SK-N-SH treated with all-trans-retinoic acid at 6 μM for 48 hours (cell line): ENCODE measurements at places on chromosomes 6 and 20.

DNA sequence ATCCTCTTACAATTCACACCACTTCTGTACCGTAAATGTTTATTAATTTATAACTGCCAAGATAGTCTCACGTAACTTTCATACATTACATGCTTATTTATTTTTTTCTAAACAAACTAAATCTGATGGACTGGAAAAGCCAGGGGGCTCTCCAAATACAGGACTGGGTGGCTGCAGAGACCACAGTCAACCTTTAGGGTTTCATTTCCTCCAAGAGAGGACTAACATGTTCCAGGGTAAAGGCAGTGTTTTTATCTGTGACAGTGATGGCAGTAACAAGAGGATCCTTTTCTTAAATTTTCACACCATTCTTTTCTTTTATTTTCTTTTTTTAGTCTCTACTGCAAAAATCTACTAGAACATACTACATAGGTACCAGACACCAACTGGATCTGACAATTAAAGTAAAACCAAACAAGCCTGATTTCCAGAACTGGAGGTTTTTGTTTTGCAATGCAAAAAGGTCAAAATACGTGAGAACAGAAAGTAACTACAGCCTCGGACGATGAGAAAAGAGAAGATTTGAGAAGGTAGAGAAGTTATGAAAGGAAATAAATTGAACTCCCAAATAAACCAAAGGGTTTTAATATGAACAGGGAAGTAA lies 1.2 kb downstream of the LMBRD1 start:
- no peak for ATAC-seq

DNA sequence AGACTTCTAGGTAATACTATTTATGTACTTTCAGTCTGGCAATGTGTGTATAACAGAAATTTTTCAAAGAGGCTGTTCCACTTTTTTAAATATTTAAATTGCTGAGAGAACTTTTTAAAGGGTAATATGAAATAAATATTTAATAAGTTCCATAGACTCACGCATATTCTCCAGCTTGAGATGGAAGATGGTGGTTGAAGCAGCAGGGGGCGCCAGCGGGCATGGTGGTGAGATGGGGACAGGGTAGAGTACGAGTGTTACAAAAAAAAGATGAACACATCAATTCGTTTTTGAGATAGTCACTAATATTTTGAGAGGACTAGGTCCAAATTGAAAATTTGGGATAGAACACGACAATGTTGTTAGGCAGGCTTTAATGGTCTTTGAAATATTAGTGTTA lies 68.4 kb downstream of the RSPO3 start:
- peak; percentile 58; the same call in 2 of the 3 replicates for ATAC-seq

- ATAC-seq, result no peak
Measured at GRCh38 chr6:164749221-164750064, 560.0 kb downstream of the C6orf118 start.

GRCh38 chr6:39079197-39080125 lies 30.9 kb downstream of the GLP1R start:
- no peak for ATAC-seq

DNA sequence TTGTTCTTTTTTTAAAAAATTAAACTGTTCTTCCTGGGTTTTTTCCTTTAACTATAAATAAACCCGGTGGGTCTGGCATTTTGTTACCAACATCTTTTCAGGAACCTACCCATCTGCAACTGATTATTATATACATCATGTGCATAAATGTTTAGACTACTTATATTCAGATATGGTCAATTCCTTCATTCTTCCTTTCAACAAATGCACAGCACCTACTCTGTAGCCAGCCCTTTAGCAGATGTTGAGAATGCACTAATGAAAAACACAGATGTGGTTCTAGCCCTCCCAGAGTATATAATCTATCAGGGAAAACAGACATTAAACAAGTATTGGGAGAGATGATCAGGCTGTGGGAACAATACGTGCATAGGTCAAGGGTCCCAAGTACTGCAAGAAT lies 237.1 kb downstream of the UST start:
- ATAC-seq, result no peak; the same call in 2 of the 3 replicates

DNA sequence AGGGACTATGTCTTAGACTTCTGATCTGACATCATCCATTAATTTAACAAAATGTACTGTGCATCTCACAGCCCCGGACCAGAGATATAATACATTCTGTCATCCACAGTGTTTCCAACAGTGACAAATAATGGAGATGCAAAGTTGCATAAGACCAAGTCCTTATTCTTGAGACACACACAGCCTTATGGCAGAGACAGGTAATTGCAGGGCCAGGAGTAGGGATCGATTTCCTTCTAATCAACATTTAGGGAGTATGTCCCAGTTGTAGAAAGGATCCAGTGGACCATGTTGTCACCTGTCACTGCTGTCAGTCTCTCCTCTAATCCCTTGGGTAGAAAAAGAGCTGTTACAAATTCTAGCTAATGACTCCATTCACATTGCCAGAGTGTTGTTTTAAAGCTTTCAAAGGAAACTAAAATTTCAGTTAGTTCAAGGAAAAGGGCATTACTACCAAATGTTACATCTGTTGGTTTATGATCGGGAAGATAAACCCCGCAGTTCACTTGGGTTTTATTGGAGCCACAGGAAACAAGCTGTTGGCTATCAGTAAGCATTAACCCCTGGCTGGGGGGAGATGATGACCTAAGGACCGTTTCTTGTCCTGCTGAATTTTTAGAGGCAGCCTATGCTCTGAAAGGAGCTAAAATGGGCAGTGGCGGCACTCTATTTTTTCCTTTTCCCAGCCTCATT lies 111.4 kb upstream of the ATXN1 start:
- no peak for ATAC-seq

GRCh38 chr20:2750491-2751251 lies 49.8 kb downstream of the CPXM1 start:
- ATAC-seq, result no peak

DNA sequence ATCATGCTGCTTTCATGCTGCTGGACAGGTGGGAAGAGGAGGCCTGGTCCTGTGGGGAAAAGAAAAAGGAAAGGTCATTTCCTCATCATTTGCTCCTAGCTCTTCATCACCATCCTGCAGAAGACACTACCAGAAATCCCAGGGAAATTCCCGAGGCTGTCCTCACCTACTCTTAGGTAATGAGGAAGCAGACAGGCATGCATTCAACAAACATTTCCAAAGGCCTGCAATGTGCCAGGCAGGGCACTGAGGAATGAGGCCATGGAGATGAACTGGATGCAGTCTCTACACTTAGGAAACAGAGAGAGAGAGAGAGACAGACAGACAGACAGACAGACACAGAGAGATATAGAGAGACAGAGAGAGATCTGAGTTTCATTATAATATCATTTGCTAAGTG lies 83.0 kb upstream of the MRPS10 start:
- ATAC-seq, result no peak

DNA sequence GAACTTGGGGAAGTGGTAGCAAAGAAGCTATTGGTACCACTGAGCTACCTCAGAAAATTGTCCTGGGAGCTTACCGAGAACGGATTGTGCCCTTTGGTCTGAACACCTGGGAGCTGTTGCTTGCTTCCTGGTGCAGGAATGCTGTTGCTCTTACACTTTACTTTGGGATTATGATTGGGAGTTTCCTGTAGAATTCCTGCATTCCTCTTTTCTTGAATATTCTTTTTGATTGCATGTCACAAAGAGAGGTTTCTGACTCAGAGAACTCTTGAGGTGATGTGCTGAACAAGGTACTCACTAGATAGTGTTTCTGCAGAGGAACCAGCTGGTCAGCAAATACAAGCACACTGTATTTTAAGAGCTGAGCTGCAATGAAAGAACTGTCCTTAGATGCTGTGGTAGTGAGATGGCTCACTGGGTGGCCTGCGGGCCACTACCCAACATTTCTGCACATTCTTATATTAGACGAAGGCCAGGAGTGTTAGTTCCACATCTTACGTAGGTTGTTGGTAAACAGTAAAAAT lies 35.0 kb downstream of the LRRC1 start:
- no peak for ATAC-seq

- peak; percentile 69 for ATAC-seq
Measured at GRCh38 chr20:4341804-4342485, 326.6 kb upstream of the RNF24 start.

DNA sequence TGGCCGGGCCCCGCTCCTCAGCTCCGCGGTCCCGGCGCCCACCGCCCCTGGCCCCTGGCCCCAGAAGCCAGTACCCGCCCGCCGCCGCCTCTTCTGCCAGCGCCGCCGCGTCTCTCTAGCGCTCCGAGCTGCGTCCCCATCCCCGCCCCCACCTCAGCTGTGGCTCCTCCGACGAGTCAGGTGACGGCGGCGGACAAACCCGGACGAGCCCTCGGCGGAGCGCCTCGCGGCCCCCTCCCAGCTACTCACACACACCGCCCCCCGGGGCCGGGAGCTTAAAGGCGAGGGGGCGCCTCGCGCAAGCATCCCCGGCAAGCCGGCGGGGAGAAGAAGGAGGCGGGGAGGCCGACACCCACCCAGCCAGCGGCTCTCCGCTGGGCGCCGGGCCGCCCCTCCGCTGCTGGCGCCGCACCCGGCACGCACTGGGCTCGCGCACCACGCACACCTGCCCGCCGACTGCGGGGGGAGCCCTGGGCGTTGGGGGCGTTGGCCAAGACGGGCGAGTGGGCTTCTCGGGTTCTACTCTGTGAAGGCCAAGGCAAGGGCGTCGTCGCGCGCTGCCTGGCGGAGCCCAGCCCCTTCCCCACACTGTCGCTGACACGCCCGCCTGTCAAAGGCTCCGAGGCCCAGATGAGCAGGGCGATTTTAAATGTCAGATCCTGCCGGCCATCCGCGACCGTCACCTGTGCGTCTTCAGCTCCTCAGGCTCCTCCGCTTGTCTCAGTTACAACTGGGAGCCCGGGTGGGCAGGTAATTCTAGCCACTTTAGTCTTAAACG lies at the start of gene SNAP91:
SNAP91 (minus strand) TSS at position 132 of the 778 bp plus-strand sequence. CDS start 1,174 bp downstream, outside the sequence.
- peak; percentile 62 for ATAC-seq

DNA sequence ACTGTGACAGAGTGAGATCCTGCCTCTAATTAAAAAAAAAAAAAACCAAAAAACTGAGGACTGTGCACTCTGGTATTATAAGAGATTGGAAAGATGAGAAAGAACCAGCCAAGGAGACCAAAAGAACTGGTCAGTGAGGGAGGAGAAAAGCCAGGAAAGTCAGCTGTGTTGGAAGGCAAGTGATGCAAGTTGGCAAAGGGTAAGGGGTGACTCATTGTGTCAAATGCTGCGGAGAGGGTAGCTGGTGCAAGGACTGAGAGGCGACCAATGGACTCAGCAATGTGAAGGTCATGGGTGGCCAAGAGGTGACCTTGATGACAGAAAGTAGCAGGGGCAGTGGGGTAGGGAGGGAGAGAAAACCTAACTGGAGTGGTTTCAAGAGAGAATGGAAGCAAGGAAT lies 27.4 kb upstream of the LRRN4 start:
- peak; percentile 40; the same call in 1 of the 3 replicates for ATAC-seq

DNA sequence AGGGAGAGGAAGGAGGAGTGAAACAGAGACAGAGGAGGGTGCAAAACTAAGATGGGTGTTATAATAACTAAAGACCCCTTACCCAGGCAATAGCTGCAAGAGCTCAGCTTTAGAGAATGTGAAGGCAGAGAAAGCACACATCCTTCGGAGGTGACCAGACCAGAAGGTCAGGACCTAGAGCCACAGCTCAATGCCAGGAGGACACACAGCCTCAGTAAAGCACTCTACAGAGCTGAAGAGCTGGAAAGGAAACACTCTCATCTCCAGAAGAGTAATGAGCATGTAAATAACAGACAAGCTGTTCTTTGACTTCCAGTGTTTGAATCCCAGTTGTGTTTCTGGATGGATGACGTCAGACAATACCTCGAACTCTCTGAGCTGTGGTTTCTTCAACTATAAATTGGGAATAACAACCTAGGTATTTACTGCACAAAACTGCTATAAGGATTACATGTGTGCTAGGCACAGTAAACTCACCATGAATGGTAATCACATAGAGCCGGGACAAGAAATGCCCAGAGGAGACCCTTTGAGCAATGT lies 63.2 kb downstream of the MAP3K5 start:
- ATAC-seq, result no peak

- no peak for ATAC-seq
Measured at GRCh38 chr6:145531032-145531431, 204.3 kb downstream of the EPM2A start.

GRCh38 chr6:47434372-47435253 lies 43.0 kb upstream of the CD2AP start:
- ATAC-seq, result no peak

DNA sequence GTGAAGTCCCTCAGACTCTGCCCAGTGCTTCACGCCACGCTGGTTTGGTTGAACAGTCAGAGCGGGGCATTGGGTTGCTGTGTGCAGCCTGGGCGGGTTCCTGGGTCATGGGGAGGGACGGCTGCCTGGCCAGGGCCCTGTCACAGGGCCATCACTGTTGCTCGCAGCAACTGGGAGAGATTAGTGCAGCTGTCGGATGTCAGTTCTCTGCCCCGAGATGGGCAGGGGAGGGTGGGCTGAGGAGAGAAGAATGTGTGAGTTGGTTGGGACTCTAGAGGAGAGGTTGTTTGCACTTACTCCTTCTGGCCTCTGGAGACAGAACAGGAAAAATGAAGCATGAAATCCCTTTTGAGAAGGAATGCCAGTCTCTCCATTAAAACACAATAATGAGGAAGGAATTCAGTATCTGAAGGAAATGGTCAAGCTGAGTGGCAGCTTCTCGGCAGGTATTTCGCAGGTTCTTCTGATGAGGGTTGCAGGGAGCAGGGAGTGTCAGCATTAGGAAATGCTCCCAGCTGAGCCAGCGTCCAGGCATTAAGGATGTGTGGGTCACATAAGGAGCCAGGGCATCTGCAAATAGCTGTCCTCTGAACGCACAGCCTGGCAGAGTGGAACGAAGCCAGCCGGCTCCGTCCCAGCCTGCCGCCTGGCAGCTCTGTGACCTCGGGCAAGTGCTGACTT lies 95.9 kb downstream of the SSR1 start:
- peak; percentile 73 for ATAC-seq

DNA sequence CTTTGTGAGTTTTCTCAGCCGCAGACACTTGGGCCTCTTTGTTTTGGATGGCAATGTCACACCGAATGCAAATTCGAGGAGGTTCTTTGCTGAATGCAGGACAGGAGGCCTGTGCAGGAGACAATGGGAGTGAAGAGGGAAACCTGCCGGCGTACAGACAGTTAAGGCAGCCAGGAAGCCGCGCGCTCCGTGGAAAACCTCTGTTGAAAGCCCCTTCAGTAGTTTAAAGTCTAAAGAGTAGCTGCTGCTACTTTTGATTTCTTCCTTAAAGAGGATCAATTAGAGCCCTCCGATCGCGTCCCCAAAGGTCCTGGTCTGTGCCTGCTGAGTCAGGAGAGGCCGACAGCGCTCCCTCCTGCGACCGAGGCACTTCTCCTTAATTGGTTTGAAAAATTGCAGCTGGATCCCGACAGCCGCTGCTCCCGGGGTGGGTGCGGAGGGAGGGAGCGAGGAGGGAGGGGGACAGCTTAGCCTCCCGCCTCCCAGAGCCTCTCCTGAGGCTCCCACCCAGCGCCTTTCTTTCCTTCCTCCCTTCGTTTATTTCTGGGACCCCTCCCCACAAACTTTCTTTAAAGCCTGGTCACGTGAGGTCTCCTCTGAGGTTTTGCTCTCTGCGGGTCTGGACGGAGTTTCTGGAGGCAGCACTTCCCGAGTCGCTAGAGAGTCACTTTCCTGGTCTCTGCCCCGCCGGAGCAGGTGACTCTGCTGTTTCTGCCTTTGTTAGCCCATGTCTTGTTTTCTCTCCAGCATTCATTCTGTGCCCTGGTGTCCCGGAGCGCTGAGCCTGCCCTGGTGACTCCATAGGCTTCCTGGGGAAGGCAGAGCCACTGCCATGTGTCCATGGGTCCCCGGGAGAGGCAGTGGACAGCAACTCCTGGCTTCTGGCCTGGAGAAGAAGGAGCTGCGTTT lies 22.3 kb upstream of the RPP40 start:
- ATAC-seq, result peak; percentile 51

- ATAC-seq, result peak; percentile 63
Measured at GRCh38 chr20:25195962-25196785, 662 bp downstream of the ENTPD6 start.

GRCh38 chr20:53513489-53514298 lies 79.9 kb downstream of the ZNF217 start:
- no peak for ATAC-seq
